Bone marrow (tissue), 2 donors: ENCODE measurements at places on chromosomes 13 and 19.

DNA sequence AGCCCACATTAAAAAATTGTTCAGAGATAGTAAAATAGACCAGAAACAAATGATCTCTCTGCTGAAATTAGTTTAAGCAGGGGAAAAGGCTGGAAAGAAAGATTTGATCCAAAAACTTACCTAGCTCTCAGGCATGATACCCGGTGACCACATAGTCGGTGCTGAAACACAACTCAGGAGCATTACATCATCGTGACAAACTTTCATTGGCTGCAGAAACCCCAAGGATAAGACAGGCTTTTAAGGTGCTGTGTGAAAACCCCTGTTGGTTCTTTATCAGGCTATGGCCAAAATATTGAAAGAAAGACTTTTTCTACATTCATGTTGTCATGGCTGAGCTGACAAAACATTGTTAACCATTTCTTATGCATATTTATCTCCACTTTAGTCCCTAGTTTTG is 171.7 kb upstream of the KLF12 start:
- no peak for DNase-seq

- DNase-seq: no peak
These were observed 924.2 kb downstream of the UQCRFS1 start for GRCh38 chr19:28288572-28289264.

DNA sequence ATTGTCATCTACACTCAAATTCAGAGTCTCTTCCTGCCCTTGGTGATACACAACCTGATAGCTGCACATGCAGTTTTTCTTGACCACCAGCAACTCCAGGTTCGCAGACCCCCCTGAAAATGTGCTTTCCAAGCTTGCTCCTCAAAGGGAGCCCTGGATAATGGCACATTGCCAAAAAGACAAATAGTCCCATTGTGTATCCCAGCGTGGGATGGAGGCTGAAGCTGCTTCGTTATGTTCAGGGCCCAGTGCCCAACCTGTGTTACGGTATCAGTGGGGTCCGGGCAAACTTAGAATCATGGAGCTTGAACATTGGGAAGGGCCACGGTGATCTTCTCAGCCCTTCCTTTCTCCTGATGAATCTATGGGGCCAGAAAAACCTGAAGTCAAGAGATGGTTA is 173.0 kb downstream of the TEX29 start:
- DNase-seq: no peak

DNA sequence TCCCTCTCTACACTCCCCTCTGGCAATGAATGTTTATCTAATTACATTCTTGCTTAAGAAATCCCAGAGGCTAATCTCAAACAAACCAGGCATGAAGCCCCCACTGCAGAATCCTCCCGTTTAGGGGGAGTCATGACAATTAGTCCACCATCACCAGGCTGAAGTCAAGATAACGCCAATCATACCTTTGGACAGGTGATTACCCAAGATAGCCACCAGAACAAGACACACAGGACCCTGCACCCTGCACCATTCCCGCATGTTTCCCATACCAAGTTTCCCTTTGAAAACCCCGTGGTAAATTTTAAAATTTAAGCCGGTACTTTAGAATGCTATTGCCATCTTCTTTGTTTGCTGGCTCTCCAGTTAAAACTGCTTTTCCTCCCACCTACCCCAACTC is 64.8 kb upstream of the XPO4 start:
- no peak for DNase-seq

- DNase-seq: no peak
These were observed 3.5 kb downstream of the FXYD3 start for GRCh38 chr19:35119091-35119490.

- DNase-seq: no peak
These were observed 17.2 kb upstream of the USPL1 start for GRCh38 chr13:30600496-30600895.

DNA sequence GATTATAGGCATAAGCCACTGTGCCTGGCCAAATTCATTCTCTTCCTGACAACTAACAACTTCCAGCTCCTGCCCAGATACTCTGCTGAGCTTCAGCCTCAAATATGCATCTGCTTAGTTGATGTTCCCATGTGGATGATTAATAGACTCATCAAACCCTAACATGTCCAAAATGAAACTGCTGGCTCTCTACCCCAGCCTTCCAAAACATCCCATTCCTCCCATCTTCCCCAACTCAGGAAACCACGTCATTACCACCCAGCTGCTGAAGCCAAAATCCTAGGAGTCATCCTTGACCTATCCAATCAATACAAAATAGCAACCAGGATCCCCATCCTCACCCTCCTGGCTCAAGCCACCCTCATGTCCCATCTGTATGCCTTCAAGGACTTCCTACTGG is 20.9 kb downstream of the POU2F2 start:
- no peak for DNase-seq

- no peak for DNase-seq
These were observed 809.3 kb downstream of the UQCRFS1 start for GRCh38 chr19:28403690-28404089.
